ENCODE measurements at places on chromosomes 6 and 20. TPM values are rescaled to one million over a fixed set of nuclear protein-coding genes. Genes with fewer than 3 reads are reported as not detected.

- DNase-seq, result no peak
Measured at GRCh38 chr20:9966966-9967365, 67.8 kb upstream of the ANKEF1 start.

DNA sequence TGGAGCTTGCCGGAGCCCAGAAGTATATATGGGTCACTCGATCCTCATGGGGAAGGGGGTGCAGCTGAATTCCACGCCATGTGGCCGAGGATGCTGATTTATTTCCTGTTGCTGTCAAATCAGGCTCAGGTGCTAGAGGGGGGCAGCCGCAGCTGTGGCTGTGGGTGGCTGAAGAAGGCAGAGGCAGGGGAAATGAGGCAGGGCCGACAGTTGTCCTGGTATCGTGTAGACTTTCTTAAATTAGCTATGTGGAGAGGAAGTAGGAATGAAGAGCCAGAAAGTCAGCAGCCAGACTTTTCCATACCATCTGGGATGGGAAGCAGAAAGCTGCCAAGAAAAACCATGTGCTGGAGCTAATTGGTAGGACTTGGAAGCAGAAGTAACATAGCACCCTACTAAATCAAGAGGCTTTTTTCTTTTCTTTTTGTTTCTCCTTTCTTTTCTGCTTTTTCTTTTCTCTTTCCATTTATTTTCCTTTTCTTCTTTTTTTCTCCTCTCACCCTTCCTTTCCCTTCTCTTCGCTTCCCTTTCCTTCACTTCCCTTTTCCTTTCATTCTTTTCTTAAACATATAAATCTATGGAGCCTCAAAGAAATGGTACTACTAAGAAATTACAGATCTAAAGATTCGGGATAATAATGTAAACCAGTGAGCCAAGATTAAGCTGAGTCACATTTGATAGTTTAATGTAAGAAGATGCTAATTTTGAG lies 90.6 kb upstream of the CD83 start:
- DNase-seq, result no peak

DNA sequence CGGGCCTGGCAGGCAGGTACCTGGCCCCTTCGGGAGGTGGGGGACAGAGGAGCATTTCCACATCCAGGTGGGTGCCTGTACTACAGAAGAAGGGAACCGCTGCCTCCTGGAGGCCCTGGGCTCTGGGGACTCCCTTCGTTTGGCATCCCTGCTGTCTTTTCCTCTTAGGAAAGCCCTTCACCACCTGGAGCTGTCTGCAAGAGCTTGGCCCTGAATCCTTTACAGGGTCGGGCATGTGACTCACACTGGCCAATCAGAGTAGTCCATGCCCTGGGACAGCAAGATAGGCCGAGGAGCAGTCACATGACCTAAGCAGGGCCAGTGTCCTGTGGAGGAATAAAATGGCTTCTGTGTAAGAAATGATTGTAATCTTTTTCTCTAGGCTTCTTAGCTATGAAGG lies 224.9 kb downstream of the ANKRD60 start:
- DNase-seq, result no peak

GRCh38 chr6:118768441-118768840 lies 117.0 kb upstream of the CEP85L start:
- DNase-seq, result no peak

- DNase-seq, result no peak
Measured at GRCh38 chr20:45985573-45985972, 13.6 kb upstream of the ZNF335 start.

GRCh38 chr6:122198922-122199321 lies 200.5 kb upstream of the HSF2 start:
- DNase-seq, result no peak

- no peak for DNase-seq
Measured at GRCh38 chr6:169692516-169692915, 9.3 kb downstream of the WDR27 start.

DNA sequence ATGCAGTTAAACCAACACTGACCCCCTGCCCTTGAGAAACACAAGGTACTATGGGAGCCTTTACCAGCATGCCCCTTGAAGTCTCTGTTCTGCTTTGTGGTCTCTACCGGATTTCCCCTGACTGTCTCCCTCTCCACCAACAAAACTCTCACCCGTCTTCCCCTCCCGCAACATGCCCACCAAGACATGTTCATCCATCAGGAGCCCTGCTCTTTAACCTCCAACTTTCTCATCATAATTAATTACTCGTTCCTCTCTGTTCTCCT lies 1.1 kb downstream of the ZNF165 start:
- DNase-seq, result no peak

GRCh38 chr6:116682334-116682712 lies 1.3 kb downstream of the KPNA5 start:
- peak; percentile 16 for DNase-seq

DNA sequence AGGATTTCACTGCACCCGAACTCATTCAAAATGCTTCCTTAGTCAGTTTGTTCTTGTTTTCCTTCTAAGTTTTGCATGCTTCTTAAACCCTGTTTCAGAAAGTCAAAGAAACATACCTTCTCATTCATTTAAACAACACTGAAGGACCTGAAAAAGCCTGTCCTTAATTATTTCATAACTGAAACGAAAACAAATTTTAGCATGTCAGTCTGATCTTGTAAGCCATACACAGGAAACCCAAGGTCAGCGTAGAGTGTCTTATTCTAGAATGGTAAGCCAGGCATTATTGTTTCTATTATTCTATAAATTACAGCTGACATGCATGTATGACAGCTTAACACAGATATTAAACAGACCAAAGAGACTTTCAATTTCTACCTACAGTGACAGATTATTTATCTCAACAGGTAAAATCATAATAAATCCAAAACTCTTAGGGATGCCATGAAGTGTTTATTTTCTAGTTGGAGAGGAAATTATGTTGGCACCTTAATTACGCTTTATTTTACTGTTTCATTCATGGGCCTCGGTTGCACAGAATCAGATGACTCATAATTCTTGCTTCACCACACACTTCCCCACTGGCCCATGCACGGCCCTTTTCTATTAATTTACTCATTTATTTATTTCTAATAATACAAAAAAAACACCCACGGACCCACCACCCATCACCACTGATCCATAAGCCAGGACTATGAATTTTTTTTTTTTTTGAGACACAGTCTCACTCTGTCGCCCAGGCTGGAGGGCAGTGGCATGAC lies 39.3 kb upstream of the DUSP22 start:
- DNase-seq, result no peak

Gene SLC22A7
- polyA plus RNA-seq, result 0.25 TPM

Gene SLC17A3
- 0.50 TPM for polyA plus RNA-seq

Gene CARMIL1
- polyA plus RNA-seq, result 106 TPM

Gene LY6G6F
- 1.5 TPM for polyA plus RNA-seq

Gene GPX6
- polyA plus RNA-seq, result not detected
